Esophagus squamous epithelium (tissue), 5 donors: ENCODE measurements at places on chromosomes 13 and 19.

GRCh38 chr19:18989316-18989715 is 44.0 kb downstream of the SUGP2 start:
- no peak for DNase-seq

- DNase-seq = no peak
Measured at GRCh38 chr19:50842130-50842529, 8.8 kb upstream of the KLK15 start.

GRCh38 chr19:13611596-13611995 is 105.3 kb upstream of the CACNA1A start:
- DNase-seq = no peak

GRCh38 chr19:12953138-12953798 is 3.8 kb downstream of the GADD45GIP1 start:
- no peak for DNase-seq

- DNase-seq = no peak
Measured at GRCh38 chr13:109836629-109837607, 50.5 kb upstream of the IRS2 start.
